ENCODE measurements at places on chromosomes 7 and 10. TPM values are rescaled to one million over a fixed set of nuclear protein-coding genes. Genes with fewer than 3 reads are reported as not detected.
A peak's percentile ranks its signal among the peaks of the same experiment; 100 is the strongest.

SLC35G1 gene
- 4.6 TPM for total RNA-seq

DNA sequence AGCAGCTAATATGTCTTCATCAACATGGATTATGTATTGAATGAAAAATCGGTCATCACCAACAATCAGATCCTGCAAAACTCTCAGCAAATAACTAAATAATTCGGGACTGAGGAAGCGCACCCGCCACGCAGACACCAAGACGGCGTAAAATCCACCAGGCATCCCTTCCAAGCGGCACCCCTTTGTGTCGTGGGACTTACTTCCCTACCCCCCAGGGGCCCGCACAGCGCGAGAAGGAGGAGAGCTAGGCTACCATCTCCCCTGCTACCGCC is 721 bp downstream of the ARL3 start:
- no peak for DNase-seq

DNA sequence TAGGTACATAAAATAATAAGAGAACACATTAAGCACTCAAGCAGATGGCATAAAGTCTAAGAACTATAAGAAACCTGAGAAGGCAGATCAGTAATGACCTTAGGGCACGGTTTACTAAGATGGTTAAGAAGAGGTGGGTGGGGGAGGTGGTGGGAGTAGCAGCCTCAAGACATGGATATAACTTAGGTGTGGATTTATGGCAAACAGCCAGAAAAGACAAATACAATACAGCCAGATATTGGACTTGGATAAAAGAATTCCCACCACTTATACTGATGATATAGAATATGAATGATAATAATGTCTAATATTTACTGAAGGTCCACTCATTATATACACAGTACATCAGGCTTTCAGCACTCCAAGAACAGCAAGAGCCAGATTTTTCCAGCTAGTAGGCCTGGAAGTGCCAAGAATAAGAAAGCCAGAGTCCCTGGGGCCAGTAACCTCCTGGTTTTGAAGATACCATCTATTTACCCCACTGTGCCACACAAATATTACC is 11.9 kb downstream of the DPY19L1 start:
- DNase-seq = no peak

GNGT1 gene
- not detected for total RNA-seq

- DNase-seq = no peak
These were observed 9.0 kb upstream of the CHUK start for GRCh38 chr10:100238429-100238828.

GRCh38 chr10:80094231-80094630 is 15.8 kb downstream of the TMEM254 start:
- DNase-seq = no peak

- DNase-seq = peak; percentile 65
These were observed 224.6 kb upstream of the NRP1 start for GRCh38 chr10:33559105-33559504.

DDIT4 gene
- total RNA-seq = 166 TPM

DNA sequence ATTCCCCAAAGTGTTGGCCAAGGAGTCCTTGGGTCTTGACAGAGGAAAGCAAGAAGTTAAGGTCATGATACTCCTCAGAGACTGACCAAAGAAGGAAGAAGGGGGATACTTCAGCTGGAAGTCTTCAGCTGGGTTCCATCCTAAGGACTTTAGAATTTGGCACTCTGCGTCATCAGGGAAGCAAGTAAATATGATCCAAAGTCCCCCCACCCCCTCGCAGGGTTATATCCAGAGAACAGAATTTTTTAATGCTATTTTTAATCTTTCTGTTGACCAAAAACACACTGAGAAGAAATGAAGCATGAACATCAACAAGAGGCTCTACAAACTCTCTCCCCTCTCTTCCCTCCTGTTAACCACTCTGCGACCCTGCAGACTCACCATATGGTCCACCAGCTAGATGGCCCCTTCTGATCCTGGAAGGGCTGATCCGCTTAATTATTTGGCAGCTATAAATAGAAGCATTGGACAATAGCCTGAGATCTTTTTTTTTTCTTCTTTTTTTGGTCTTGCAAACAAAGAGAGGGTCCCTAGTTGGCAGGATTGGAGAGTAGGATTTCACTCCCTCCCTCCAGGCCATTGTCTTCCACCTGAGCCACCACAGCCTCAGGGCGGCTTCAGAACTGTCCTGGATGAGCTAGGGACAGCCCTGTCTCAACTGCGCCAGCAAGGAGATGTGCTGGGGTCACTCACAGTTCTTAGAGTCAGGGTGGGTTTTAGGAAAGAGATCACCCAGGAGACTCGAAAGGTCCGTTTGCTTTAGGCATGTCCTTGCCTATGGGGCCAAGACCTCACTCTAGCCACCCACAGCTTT is 196.0 kb downstream of the KCNMA1 start:
- no peak for DNase-seq

- DNase-seq = no peak
These were observed 22.2 kb upstream of the JMJD1C start for GRCh38 chr10:63487990-63488389.

DNA sequence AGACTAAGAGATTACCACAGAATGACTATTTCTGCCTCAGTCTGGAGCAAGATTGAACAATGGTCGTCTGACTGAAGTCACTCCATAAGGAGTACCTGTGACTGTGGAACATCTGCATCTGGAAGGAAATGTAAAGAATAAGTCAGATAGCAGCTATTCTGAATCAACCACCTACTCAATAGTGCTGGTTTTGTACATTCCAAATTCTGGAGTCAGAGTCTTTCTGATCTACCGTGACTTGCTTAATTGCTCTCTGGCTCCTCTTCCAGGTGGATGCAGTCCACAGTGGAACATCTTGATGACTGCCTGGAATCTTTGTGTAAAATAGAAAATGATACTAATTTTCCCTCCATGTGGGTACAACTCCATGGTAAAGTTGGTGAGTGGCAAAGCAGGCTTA is 156.3 kb upstream of the SEMA3C start:
- DNase-seq = no peak

TAS2R41 gene
- not detected for total RNA-seq

DNA sequence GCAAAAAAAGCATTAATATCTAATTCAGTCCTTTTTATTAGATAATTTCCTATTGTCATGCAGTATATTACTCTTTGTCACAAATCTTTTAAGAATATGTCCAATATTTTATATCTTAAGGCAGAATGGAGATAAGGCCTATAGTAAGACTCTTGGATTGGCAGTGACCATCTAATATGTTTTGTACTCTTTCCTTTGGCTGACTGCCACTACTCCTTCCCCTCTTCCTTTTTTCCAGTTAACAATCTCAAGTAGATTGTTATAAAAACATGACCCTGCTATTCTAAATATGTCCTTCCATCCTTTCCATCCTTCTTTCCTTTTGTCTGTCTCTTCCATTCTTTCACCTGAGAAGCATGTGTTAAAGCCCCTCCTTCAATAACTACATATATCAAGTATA is 92.8 kb upstream of the TMEM168 start:
- no peak for DNase-seq

- no peak for DNase-seq
These were observed 33.3 kb downstream of the PKD1L1 start for GRCh38 chr7:47914717-47915615.

PROSER2 gene
- total RNA-seq = 1.8 TPM

LIPM gene
- not detected for total RNA-seq

GRCh38 chr10:49329146-49329505 is 30.2 kb downstream of the C10orf71 start:
- no peak for DNase-seq

- DNase-seq = no peak
These were observed 73.6 kb downstream of the ITGB8 start for GRCh38 chr7:20404320-20404719.

DNA sequence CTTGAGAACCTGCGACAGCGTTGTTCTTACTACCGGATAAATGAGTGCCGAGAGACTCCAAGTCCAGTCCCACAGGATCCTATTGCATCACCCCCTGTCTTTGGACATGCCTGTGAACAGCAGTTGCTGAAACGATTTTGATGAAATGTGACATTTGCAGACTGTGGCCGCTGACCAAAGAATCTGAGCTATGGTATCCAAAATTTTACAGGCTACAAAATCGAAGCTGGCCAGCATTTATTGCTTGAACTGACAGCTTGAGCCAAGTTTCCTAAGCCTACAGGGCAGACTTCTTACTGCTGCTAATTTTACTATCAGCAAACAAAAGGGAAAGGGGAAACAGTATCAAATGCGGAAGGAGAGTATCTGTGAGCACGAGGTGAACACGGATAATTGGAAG is 12.1 kb upstream of the NPVF start:
- DNase-seq = no peak

- no peak for DNase-seq
These were observed 52.3 kb upstream of the CYP2C18 start for GRCh38 chr10:94631077-94631875.

DNA sequence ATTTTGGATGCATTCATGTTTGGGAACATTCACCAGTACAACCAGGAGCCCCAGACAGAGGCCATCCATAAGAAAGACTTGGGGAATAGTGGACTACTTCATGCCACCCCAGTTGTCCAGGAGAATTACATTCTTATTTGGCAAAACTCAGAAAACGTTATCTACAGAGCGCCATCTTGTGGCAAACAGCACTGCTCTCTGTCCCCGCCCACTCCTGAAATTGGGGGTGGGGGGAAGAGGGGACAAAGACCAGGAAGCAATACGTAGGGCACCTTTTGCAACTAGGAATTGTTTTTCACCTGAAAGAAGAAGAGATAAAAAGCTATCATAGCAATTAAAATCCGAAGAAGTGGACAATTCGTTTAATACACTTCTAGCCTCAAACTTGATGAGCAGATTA is 134.6 kb upstream of the MGMT start:
- DNase-seq = no peak

PLEKHA1 gene
- 53.2 TPM for total RNA-seq

HSPB1 gene
- total RNA-seq = 1,328 TPM

- DNase-seq = no peak
These were observed 670.9 kb downstream of the GATA3 start for GRCh38 chr10:8725343-8725742.

DNA sequence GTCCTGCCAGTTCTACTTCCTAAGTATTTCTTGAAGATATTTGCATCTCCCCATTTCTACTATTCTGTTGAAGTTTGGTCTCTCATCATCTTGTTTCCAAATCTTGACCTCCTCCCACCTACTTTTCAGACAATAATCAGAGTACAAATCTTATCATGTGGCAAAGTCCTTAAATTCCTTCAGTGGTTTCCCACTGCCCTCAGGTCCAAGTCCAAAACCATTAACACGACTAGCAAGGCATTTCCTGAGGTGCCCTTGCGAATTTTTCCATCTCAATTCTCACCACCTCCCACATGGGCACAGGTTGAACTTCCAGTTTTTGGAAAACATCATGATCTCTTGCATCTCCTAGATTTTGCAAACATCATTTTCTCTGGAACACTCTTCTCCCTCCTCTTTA is 97.2 kb upstream of the CDK1 start:
- no peak for DNase-seq

GRCh38 chr10:129063212-129063611 is 403.8 kb upstream of the MGMT start:
- no peak for DNase-seq

DNA sequence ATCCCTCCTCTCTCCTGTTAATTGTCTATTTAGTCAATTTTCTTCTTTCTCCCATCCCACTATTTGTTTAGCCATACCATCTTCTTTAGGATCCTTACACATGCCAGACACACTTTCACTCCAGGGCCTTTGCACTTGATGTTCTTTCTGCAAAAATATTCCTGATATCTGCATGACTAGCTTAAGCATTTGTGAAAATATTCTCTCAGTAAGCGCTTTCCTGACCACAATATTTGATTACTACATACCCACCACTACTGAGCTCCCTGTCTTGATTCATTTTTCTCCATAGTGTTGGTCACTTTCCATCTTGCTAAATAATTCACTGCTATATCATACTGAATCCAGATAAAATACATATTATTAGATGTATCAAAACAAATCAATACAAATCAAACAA is 75.1 kb downstream of the SEMA3D start:
- DNase-seq = no peak

GRCh38 chr7:94395141-94396036 is 694 bp downstream of the COL1A2 start:
- DNase-seq = peak; percentile 88

OPN4 gene
- not detected for total RNA-seq

DNA sequence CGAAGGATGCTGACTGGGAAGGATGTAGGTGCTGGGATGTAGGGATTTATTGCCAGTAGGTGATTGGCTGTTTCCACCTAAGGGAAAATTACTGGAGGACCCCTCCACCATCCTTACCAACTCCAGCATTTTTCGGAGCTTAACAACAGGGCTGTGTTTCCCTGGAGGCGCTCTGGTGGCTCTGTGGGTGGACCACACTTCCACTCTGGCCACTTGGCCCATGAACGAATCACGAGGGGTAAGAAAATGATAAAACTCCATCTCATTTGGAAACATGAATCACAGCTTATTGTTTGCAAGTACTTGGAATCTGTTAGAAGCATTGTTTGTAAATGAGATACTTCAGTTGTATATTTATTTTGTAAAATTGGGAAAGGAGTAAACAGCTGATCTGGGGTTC is 3.0 kb downstream of the DOCK1 start:
- DNase-seq = no peak
